ENCODE measurements at places on chromosomes 7 and 10.

DNA sequence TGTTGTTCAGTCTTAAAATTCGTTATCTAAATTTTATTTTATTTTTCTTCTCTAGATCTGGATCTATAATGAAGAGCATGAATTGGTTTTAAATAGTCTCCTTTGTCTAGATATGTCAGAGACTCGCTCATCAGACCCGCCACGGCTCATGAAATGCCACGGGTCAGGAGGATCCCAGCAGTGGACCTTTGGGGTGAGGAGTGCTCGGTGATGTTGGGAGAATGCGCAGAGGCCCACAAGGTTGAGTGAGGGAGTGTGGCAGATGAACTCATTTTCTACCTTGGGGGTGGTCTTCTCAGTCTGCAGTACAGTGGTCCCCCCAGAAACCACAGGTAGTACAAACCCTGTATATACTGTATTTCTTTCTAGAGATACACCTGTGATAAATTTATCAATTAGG lies 95.3 kb downstream of the GALNT11 start:
- no peak for DNase-seq

- DNase-seq: no peak
These were observed 533.3 kb downstream of the SORCS1 start for GRCh38 chr10:106631016-106631702.

- DNase-seq: no peak
These were observed 66.6 kb upstream of the ABLIM1 start for GRCh38 chr10:114724716-114725106.

DNA sequence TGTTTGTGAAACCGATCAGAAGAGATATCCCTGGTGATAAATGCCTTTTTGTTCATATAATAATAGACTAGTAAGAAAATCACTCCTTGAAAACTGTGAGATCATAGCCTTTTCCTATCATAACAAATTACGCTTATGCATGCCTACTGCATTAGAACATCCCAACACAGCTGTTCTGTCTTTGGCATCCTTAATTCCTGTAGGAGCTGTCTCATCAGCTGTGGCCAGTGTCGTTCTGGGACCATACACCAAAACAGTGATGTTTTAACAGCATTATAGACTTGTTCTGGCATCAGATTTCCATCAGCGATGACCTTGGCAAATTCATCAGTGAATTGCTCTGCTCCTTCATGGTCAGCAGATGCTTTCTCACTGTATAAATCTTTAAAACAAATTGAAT lies 423.6 kb upstream of the LRGUK start:
- DNase-seq: peak; percentile 92

GRCh38 chr10:110192552-110192951 lies 14.9 kb upstream of the MXI1 start:
- no peak for DNase-seq

DNA sequence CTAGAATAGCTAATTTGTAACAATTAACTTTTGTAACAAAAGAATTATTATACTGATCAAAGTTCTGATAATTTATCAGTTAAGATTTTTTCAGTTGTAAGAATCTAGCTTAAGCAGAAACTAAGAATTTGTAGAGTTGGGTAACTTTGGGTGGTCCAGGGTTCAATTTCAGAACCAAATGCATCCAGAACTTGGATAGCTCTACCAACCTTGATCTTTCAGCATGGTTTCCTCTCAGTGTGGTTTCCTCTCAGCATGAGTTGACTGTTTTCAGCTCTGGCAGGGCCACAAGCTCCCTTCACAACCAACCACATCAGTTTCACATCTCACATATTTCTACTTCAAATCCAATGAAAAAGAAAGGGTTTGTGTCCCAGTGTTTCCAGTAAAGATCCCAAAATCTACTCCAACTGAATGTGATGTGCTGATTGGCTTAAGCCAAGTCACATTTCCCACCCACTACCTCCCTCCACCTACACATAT lies 3.3 kb upstream of the FAS start:
- no peak for DNase-seq

GRCh38 chr7:156929789-156930539 lies 19.5 kb upstream of the NOM1 start:
- DNase-seq: no peak

DNA sequence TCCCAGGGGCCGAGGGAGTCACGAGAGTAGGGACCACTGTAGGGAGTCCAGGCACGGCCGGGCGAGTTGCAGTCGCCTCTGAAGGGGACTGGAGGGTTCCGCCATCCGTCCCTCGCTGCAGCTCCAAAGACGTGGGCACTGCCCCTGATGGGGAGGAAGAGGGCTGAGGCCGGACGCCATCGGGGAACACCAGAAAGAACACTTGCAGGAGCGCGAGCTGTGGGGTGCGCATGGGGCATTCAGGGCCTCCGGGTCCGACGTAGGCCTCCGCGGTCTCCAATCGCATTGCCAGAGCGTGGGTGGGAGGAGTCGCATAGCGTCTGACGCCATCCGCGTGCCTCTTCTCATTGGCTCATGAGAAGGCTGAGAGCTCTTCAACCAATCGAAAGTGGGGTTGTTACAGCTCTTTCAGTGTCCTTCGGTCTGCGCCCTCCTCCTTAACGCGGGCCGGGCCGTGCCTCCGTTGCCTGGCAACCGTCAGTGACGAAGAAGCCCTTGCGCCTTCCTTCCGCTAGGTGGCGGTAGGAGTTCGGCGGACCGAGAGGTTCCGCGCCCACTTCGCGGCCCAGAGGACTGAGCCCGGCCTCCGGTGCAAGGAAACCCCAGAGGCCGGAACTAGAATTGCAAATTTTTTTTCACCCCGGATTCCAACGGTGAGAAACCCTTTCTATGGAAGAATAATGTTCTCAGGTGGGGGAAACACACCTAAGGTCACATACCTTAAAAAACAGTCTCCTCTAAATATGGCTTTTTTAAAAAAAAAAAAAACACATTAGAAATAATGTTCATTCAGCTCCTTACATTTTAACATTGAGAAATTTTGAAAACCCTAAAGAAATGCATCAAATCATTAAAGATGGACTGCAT lies at the start of gene TCTN3:
Gene TCTN3, minus strand, starts transcription at position 260 of the 867 bp plus-strand sequence. Its CDS starts 28 bp downstream, at position 232.
- DNase-seq: peak; percentile 100

- peak; percentile 69 for DNase-seq
These were observed 27.2 kb downstream of the ATE1 start for GRCh38 chr10:121900443-121901174.

- peak; percentile 94 for DNase-seq
These were observed 82.7 kb upstream of the C1GALT1 start for GRCh38 chr7:7099584-7100014.

GRCh38 chr10:75505840-75506506 lies 74.5 kb downstream of the LRMDA start:
- no peak for DNase-seq
